Stimulated activated naive B cell treated with anti-CD40 and anti-IgM and Interleukin-4, amounts not matched to agents 10 μg/mL and 1 μg/mL and 100 μg/mL, for 72 hours (primary cell): ENCODE measurements at places on chromosomes 2 and 18.

DNA sequence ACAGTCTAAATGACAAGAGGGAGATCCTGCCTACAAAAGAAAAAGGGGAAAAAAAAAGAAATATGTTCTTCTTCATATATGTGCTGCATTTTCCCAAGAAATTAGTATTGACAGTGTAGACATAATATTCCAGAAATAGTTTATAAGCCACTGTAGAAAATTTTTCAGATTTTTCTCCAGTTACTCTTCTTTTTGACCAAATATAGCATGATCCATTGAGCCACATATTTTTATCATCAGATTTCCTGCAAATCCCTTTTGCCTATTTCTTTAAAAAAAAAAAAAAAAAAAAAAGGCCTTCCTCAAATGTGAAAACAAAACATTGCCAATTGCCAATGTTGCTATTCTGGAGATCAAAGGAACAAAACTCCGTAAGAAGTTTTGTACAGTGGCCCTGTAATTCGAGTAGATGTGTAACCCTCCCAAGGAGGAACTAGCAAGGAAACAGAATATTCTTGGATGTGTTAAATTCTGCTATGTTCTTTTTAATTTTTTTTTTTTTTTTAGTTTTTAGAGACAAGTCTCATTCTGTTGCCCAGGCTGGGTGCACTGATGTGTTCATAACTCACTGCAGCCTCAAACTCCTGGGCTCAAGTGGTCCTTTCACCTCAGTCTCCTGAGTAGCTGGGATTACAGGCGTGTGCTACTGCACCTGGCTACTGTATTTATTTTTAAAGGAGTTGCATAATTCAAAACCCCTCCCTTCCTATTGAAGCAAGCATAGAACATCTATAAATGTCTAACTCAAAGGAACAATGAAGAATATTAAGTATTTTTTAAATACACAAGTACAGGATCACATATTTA is 12.5 kb upstream of the CABYR start:
- no peak for DNase-seq

DNA sequence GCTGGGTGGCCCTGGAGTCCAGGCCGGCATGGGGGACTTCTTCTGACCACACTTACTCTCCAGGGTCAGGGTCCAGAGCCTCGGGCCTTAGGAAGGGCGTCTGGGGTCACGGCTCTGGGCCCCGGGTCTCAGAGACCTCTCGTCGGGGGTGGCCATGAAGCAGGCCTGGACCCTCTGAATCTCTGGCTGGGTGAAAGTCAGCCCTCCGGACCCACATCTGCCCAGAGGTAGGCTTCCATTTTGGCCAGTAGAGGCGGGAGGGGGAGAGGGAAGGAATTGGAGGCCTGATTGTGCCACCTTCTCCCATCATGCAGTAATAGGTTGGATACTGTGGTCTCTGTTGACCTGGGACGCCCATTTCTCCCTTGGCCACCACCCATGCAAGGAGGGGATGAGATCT is 125.3 kb upstream of the GPC1 start:
- no peak for DNase-seq

GRCh38 chr2:65277791-65278483 is 50.3 kb downstream of the ACTR2 start:
- no peak for DNase-seq

- no peak for DNase-seq
Measured at GRCh38 chr18:74012954-74013630, 134.5 kb downstream of the FBXO15 start.

DNA sequence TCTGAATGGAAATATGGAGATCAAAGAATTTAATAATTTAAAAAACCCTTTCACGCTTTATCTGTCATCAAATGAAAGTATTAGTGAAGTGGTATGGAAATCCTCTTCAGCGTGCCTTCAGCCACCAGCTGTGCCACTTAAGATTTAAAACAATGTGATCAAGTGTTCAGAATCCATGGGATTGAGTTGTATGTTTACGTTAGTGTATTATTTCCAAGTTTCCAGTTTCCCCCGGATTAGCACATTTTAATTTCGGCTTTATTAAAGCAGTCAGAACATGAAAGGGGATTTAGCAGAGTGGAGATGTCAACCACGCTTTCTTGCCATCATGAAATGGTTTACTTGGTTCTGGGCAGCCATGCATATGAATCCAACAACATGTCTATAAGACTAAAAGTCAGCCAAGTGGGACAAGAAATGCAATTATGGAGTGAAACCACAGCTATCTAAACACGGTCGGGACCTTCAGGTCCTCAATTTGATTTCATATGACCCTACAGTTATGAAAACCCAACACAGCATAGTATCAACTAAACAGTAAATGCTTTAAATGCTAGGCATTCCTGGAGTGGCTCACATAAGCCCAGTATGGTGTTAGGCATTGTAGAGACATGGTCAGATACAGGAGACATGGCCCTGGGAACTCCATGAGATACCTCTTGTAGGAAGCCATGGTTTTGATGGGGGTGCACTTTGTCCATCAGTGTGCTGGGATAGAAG is 224.9 kb upstream of the EPAS1 start:
- no peak for DNase-seq

DNA sequence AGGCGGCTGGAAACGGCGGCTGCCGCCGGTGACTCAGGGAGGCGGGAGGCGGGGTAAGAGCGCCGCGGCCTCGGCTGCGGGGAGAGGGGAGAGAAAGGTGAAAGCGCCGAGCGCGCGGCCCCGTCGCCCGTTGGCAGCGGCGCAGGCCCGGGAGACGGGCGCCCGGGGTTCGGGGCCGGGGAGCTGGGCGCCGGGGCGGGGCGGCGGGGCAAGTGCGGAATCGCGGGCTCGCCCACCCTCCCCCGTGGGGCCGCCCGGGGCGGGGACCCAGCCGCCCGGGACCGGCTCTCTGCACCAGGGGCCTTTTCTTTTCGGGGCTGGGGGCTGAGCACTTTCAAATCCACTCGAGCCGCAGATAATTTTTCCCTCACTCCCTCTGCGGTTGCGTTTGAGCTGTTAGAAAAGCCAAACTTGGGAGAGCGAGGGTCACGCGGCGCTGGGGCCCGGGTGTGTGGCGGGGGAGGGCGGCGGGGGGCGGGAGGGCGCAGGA is 266 bp downstream of the KDM3A start:
- DNase-seq: no peak

DNA sequence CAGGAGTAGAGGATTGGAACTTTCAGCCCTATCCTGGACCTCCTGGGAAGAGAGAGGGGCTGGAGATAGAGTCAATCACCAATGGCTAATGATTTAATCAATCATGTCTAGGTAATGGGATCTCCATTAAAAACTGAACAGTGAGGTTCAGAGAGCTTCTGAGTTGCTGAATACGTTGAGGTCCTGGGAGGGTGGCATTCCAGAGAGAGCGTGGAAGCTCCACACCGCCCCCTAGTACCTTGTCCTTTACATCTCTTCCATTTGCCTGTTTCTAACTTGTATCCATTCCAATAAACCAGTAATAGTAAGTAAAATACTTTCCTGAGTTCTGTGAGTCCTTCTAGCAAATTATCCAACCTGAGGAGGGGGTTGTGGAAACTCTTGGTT is 101.7 kb downstream of the B3GNT2 start:
- DNase-seq: no peak

- DNase-seq: no peak
Measured at GRCh38 chr18:32771169-32771751, 1.6 kb downstream of the KLHL14 start.

DNA sequence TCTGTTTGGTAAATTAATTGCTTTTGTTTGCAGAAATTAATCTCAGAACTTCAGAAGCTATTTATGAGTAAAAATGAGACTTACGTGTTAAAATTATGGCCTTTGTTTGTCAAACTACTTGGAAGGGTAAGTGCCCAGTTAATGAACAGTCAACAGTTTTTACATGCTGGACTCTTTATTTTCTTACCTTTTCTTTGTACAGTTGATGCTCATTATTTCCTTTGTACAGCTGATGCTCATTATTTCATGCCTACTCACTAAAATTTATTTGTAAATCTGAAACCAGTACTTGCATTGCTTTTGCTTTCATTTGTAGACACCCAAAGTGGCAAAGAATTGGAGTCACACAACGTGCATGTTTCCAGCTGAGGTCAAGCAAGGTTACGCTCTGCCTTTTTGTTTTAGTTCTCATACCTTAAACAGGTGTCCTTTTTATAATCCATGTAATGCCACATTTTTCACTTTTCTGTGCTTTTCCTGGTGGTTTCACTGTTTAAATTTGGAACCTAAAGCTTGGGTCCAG is 13.3 kb downstream of the RIF1 start:
- no peak for DNase-seq

- DNase-seq: no peak
Measured at GRCh38 chr18:62991389-62991788, 276.0 kb downstream of the PHLPP1 start.

DNA sequence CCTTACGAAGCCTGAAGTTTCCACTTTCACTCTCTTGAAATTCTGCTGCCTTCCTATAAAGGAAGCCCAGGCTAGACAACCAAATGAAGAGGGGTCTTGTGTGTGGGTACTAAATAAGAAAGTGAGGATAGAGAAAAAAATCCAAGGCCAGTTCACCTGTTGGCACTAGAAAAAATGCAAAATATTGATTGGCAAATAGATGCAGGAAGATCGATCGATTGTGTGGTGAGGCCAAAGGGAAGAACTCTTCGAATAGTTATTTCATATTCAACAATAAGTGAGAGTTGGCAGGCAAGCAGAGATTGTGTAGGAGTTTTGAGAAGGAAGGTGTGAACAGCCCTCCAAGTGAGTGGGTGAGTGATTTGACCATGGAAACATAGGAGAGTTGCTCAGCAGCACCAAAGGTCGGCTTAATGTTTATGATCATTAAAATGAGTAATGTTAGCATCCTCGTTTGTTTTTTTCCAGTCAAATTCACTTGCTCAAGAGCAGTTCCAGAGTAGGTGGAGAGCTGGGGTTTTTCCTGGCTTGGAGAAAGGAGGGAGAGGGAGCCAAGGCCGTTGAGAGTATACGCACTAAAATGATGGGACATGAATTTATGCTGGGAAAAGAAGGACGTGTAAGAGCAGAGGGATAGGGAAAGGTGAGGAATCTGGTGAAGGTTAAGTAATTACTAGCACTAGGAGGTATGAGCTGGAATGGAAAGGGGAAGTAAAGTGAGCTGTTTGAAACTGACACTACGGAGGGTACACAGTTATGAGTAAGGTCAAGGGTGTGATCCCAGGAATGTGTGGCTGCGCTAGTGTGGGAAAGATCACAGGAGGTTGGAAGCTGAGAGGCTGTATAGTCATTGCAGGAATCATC is 1.1 kb upstream of the NAPG start:
- DNase-seq: no peak

DNA sequence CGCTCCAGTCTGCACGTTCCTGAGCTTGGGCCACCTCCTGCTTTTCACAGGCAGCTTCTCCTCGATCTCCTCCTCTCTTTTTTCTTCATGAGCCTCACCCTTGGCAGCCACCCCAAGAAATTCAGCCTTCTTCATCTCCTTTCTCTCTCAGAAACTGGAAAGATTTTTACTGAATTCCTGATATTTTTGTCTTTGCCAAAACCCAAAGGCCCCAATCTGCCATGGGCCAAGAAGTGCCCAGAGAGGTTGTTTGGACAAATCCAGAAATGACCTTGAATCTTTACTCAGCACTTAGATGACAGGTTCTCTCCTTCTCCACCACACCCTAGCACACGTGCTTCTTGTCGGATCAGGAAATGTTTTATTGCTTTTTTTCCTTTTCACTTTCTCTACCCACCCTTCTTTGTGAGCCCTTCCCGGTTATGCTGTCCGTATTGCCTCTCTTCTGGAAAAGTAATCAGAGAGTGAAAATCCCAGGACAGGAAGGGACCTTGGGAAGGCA is 134.5 kb upstream of the TNP1 start:
- no peak for DNase-seq

DNA sequence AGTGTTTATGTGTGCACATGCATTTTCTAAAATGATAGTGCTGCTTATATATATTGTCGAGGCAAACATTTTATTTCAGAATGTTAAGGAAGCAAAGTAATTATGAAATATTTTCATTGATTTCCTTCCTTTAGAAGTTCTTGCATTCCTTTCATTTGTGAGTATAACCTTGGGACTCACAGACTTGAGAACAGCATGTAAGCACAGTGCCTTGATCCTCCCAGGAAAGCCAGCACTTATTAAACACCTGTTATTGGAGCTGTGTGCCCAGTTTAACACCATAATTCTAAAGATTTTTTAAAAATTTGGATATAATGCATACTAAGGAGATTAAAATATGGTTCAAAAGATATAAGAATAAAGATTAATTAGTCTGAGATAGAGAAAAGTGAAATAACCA is 554.4 kb upstream of the FAM98A start:
- DNase-seq: no peak

- DNase-seq: no peak
Measured at GRCh38 chr2:159157361-159158209, 128.9 kb downstream of the WDSUB1 start.

DNA sequence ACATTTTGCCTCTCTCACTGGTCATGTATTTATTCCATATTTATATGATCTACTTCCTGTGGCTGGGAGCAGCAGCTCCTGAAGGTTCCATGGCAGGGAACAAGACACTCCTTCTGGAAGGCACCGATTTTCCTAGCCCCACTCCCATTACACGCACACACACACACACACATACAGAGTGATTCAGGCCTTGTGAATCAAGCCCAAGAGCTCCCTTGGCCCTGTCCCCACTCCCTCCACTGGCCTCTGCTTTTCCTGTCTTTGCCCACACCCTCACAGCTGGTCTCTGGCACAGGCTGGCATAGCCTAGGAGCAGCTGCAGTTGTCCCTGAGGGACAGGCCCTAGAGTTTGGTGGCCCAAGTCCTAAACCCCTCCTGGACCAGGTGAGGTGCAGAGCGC is 201.7 kb downstream of the NAPG start:
- no peak for DNase-seq

DNA sequence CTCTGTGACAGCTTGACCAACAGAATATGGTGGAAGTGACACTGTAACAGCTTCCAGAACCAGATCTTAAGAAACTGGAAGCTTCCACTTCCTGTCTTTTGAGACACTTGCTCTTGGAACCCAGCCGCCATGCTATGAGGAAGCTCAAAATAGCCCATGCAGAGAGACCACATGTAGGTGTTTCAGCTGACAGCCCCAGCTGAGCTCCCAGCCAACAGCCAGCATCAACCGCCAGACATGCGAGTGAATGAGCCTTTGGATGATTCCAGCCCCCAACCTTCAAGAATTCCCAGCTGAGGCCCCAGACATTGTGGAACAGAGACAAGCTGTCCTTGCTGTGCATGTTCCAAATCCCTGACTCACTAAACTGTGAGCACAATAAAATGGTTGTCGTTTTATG is 27.9 kb downstream of the ACVR1 start:
- DNase-seq: no peak

- DNase-seq: no peak
Measured at GRCh38 chr18:37364237-37364636, 201.4 kb downstream of the CELF4 start.

DNA sequence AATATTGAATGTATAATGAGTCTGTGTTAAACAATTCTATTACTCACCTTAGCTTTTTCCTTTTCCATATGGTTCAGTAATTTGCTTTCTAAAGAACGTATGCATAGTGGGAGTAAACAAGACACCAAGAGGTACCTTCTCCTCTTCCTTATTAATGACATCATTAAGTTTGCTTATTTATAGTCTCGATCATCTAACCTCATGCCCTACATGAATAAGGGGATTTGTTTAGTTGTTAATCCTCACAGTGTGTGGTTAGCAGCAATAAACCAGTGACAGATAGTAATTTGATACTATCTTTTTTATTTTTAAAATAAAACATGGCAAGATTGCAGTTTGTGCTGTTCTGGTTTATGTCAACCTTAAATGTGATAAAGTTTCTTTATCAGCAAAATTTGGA is 69.7 kb downstream of the COBLL1 start:
- no peak for DNase-seq
